HuH-7 (cell line): ENCODE measurements at places on chromosomes 1 and 21.
A peak's percentile ranks its signal among the peaks of the same experiment; 100 is the strongest.

GRCh38 chr21:45748593-45748992 is 105.1 kb downstream of the PCBP3 start:
- DNase-seq = no peak

GRCh38 chr1:53942127-53942957 is 3.2 kb downstream of the IFT25 start:
- DNase-seq = no peak

DNA sequence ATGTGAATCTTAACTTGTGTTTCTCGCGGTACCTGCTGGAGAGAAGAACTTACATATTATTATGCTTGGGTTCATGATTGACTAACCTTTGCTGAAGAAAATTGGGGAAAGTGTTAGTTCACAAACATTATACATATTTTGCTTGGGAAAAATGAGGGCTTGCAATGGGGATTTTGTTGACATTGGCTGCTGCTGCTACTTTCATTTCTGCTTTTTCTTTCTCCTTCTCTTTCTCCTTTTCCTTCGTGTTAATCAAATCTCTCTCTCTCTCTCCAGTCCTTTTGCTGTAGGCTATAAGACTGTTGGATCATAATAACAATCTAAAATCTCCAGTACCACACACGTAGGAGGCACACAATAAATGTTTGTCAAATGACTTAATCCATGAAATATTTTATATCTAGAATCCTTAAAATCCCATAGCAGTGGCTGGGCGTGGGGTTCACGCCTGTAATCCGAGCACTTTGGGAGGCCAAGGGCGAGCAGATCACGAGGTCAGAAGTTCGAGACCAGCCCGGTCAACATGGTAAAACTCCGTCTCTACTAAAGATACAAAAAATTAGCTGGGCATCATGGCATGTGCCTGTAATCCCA is 23.0 kb downstream of the IRF2BP2 start:
- no peak for DNase-seq

DNA sequence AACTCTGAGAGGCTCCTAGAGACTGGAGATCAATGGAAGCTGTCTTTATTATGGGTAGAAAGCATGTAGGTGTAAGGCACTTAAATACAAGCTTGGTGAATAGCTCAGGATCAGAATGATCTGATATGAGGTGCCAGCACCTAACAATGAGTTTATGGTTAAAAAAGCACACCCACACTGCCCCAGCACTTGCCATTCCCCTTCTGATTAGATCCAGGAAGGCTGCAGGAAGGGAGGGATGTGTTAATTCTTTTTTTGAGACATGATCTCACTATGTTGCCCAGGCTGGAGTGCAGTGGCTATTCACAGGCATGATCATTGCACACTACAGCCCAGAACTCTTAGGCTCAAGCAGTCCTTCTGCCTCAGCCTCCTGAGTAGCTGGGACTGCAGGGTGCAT is 71.8 kb upstream of the IVNS1ABP start:
- no peak for DNase-seq

DNA sequence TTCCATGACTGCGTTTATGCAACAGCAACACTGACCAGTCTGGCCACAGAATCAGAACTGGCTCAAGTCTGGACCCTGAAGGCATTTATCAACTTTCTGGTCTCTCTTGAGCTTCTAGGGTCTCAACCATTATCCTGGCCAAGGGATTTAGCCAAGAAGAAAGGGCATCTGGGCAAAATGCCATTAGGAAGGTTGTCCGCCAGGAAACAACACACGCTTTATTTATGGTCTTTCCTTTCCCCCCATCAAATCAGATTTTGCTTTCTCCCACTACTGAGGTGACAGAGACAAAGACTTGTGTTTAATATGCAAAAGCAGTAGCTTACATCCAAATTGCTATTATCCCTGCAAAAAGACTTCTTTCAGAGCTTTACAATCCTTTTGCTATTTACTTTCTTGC is 81.6 kb upstream of the PPP2R5A start:
- no peak for DNase-seq

DNA sequence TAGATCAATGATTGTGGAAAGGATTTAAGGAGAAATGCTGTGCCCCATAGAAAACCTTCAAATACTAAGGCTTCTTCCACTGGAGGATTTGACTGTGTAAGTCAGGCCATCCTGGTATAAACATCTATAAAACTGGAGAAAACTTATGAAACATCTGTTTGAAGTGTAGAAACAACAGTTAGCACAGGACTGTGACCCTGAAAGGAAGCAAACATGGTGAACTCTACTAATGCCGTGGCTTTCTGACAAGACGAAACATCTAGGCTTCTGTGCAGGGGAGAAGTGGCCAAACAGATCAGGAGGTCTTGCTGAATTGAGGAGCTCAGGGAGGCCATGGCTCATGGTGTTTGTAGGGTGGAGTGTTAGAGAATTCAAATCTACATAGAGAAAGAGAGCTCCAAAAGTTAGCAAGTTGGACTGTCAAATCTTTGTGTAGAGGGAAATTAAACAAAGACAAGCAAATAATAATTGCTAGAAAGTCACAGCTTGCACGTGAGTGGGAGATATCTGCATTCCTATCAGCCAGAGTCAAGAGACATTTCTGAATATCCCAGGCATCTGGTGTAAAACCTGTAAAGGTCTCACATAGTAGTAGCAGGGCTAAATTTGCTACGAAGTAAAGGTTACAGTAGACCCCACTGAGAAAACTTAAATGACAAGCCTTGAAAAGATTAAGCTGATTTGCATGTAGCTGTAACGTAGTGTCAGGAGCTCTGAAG is 566.8 kb upstream of the B3GALT2 start:
- DNase-seq = no peak

GRCh38 chr21:31893851-31894415 is 21.1 kb downstream of the HUNK start:
- no peak for DNase-seq

DNA sequence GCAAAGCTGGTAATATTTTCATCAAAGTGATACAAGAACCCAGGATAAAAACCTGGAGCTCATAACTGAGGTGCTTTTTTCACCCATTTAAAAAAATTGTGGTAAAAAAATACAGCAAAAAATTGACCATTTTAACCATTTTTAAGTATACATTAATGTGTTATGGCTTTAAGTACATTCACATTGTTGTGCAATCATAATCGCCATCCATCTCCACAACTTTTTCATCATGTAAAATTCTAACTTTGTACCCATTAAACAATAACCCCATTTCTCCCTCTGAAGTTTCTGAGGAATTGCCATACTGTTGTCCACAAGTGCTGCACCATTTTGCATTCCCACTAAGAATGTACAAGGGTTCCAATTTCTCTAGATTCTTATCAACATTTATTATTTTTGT is 36.6 kb downstream of the ACP6 start:
- no peak for DNase-seq

DNA sequence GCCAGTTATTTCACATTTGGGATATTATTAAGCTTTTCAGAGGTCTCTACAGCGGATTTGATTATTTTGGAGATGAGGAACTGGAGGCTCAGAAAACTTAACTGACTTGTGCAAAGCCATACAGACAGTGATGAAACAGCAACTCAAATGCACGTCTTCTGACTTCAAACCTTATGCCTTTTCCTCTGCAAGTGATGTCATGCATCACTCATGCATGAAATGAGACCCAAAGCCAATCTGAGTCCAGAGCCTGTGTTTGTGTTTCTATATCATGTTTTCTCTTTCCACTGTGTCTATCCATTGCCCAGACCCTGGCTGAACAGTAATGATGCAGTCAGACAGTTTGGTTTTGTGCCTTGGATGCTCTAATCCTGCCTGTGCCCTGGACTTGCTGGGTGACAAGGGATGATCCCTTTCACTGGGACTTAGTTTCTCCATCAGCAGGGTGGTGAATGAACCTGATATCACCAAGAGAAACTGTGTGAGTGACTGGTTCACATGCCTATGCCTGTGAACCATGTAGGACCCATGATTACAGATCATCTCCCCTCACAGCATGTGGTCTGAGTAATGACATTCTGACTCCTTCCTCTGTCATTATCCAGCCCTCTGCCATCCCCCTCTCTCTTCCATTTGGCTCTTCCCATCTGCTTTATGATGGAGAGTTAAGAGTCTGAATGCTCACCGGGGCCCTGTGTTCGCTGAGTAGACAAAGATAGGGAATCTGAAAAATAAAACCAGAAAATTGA is 33.4 kb downstream of the SLAMF6 start:
- DNase-seq = no peak

DNA sequence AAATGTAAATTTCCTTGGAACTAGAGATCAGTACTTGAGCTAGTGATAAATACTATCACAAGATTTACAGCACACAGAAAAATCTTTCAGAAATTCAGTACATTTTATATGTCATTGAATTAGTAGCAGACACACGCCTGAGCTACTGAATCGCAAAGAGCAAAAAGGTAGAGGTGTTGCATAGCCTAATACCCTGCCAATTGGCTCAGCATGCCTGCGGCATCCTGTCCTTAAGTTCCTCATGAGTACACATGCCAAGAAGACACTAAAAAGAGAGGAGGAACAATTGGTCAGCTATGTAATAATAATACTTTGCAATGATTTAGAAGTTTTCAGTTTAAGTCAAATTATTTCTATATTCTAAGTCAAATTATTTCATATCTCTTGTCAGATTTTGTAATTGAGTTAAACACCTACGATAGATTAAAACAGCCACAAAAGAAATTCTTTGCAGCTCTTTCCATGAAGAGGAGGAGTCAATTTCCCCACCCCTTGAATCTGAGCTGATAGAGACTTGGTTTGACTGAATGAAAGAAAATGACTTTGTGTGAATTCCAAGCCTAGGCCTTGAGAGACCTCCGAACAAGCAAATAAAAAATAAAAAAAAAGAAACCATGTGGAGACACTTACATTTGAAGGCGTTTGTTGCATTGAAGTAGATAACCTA is 36.2 kb upstream of the PKN2 start:
- DNase-seq = no peak

- no peak for DNase-seq
Observed at GRCh38 chr1:163701783-163702374, 380.1 kb downstream of the NUF2 start.

DNA sequence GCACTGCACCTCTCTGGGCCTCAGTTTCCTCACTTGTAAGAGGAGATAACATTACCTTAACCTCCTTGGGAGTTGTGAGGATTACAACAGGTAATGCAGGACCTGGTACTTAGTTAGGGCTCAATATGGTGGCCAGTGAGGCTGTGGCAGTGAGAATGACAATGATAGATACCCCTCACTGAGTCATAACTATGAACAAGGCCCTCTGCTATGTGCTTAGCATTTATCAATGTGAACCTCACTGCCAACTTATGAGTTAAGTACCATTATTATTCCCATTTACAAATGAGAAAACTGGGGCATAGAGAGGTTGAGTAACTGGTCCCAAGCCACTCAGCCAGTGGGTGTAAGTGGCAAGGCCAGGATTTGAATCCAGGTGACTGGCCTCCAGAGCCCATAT is 64.4 kb downstream of the HMGB4 start:
- no peak for DNase-seq

GRCh38 chr1:211660718-211661222 is 14.7 kb downstream of the NEK2 start:
- no peak for DNase-seq

DNA sequence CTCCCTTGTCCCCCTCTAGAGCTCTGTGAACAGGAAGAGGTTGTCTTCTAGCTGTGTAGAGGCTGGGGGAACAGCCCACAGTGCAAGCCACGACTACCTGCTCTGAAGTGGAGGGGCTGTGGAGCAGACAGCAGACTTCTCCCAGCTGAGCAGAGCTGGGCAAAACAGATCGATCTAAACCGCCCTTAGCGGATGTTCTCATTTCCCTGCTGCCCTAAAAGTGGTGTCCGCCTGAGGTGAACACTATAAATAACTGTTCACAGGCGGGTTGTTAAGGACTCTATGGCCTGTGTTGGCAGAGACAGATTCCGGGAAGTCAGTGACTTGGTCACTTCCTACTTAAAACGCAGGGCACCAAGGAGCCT is 203.2 kb downstream of the RHOU start:
- no peak for DNase-seq

DNA sequence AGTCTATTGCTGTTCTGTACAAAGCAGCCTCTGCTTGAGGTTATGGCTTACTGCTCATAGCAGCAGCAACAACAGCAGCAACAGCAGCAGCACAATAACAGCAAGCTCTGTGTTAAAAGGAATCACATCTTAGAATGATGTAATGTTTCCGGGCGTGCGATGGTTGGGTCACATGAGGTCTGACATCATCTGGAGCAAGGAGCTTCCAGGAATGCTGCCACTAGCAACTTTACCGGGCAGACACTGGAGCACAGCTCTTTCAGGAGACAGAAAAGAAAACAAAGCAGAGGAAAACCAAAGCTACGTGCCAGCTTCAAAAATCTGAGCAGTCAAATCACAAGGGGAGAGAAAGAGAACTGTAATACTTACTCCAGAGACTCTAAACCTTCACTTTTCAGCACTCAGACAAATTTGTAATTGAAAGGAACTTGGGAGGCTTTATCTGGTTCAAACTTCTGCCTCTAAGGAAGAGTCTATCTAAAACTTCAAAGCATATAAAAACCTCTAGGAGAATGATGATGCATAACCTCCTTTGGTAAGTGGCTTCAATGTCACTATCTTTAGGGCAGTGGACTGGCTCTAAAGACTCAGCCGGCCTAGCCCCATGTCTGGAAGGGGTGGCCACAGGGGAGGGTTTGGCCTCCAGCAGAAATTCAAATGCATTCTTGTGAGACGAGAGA is 28.3 kb upstream of the RAB3GAP2 start:
- DNase-seq = peak; percentile 11

GRCh38 chr1:40553017-40553416 is 21.6 kb downstream of the ZNF684 start:
- no peak for DNase-seq

DNA sequence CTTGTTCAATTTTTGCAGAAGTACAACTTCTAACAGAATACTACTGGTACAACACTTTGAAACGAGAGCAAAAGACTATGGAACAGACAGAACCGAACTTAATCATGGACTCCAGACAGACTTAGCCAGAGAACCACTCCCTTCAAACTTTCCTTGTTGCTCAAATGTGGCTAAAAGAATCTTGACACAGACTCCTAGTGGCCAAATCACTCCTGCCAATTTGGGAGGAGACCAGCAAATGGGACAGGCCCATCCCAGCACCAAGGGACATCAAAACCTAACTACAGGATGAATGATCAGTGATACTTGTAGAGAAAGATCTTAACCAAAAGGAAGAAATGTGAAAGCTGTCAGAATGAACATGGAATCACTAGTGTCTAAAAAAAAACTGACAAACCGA is 154.0 kb downstream of the MATN1 start:
- no peak for DNase-seq

- DNase-seq = no peak
Observed at GRCh38 chr1:76548513-76549100, 318.7 kb upstream of the ST6GALNAC5 start.

DNA sequence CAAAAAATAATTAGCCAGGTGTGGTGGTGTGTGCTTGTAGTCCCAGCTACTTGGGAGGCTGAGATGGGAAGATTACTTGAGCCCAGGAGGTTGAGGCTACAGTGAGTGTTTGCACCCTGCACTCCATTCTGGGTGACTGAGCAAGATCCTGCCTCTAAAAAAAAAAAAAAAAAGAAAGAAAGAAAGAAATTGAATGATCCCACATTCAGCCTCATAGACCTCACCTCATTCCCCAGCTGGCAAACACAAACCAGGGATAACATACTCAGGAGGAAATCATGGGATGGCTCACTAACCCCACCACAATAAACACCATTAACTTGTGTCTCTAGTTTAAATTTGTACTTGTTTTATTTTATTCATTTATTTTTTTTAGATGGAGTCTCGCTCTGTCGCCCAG is 8.5 kb downstream of the ENSA start:
- DNase-seq = no peak
